ENCODE measurements at places on chromosomes 5 and 9.

DNA sequence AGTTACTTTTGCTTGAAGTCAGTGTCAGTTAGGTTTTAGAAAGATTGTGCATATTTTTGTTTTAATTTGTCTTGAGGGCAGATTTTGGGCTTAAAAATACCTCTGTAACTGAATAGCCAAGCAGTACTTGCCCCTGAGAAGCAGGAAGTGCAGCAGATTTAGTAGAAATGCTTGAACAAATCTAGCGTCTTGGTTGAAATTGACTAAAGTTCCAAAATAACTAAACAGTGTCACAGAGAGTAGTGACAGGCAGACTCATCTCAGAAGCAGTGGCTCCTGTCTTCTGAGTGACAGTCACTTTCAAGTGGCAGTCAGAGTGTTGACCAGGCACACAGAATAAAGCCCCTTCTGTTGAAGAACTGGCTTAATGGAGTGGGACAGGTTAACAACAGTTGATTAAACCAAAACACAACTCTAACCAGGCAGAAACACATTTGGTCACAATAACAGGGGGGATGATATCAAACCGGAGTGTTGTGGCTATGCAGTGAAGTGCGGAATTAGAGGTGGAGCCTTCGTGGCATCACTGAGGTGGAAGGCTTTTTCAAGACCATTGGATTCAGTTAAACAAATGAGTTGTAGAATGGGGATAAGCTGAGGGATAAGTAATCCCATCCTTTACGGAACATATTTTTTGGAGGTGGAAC is 29.1 kb downstream of the TRIO start:
- no peak for DNase-seq

DNA sequence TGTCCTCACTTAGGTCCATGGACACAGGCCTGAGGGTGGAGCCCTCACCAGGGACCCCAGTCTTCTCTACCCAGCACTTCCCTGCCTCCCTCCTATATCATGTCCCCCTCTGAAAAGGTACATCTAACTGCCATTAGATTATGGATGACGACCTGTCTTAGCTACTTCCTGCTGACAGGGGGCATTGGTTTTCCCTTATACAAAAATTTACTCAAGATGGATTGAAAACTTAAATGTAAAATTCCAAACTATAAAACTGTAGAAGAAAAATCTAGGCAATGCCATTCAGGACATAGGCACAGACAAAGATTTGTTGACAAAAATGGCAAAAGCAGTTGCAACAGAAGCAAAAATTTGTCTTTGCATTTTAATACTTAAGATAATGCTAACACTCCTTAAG is 623.2 kb upstream of the FAM174A start:
- no peak for DNase-seq

GRCh38 chr5:139605887-139606286 is 42.3 kb upstream of the CXXC5 start:
- no peak for DNase-seq

GRCh38 chr9:127926906-127927200 is 3.7 kb downstream of the PIP5KL1 start:
- no peak for DNase-seq

DNA sequence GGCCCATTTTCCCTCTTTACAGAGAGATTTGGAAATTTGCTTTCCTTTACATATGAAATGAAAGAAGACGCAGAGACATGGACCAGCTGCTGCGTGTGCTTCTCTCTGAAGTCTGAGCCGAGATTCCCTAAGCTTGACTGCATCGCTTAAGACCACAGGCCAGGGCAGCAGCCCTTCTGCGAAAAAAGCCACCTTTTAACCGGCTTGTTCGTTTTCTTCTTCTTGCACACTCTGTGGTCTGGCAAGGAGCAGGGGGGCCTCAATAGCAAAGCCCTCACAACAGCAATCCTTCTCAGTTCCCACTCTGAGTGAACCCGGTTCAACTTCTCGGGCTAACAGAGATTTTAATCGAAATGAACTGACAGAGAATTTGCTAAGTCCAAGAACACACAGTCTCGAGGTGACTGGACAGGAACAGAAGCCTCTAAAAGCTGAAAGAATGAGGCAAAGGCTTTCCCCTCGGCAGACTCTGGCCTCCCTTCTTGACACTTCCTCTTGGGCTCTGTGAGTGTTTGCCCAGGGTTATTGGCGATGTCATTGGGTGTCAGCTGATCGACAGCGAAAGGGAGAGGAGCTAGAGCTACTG is 512.9 kb upstream of the KLF4 start:
- DNase-seq, result no peak

DNA sequence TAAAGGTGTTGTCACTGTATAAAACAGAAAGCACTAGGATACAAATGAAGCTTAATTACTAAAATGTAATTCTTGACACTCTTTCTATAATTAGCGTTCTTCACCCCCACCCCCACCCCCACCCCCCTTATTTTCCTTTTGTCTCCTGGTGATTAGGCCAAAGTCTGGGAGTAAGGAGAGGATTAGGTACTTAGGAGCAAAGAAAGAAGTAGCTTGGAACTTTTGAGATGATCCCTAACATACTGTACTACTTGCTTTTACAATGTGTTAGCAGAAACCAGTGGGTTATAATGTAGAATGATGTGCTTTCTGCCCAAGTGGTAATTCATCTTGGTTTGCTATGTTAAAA is 43.8 kb downstream of the NDFIP1 start:
- no peak for DNase-seq

DNA sequence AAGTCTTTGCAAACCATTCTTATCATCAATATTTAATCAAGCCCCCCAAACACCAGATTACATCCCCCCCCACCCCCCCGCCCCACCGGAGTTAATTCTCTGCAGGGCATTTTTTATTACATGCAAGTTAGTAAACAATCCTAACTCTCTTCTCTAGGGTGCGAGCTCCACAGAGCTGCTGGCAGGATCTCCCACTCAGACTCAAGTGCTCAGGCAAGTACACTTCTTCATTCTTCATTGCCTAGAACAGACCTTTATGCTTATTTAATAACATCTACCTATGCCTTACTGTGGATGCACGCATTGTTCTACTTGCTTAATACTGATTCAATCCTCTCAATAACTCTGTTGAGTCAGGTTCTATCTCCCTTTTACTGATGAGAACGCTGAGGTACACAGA is 9.9 kb downstream of the SAXO1 start:
- DNase-seq, result no peak

GRCh38 chr9:137247135-137247915 is 3.8 kb upstream of the STPG3 start:
- no peak for DNase-seq

DNA sequence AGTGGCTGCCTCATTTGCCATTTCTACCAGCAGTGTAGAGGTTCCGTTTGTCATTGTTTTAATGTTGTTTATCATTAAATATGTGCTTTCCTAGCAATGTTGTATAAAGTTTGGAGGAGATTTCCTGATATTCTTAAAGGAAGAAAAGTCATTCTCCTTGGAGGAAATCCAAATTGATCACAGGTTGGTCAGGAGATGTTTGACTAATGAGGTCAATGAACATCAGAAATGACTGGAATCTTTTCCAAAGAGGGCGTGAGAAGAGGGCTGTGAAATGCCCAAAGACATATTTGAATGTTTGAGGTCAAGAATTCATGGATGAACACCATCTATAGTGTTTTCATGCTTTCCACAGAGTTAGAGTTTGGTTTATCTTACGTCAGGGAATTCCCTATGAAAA is 471.3 kb downstream of the MAT2B start:
- DNase-seq, result no peak

GRCh38 chr9:9921805-9922204 is 691.0 kb downstream of the PTPRD start:
- no peak for DNase-seq

- no peak for DNase-seq
Measured at GRCh38 chr5:138743484-138743883, 9.7 kb upstream of the CTNNA1 start.

- DNase-seq, result no peak
Measured at GRCh38 chr5:9658706-9659105, 28.6 kb upstream of the TAS2R1 start.

DNA sequence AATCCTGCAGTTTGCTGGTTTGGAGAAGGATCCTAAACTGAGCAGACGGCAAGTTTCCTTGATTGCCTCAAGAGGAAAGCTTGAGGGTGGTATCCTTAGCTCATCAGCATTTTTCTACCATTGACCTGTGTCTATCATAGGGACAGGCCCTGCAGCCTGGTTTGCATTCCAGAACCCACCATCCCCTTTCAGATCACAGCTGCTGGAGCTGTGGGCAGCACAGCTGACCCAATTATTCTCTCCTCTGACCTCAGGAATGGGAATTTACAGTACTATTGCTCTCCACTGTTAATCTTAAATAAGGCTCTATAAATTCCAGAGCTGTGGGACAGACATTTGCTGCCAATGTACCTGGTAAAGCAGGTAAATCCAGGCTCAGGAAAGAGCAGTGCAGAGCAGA is 163.0 kb downstream of the SPOCK1 start:
- no peak for DNase-seq

DNA sequence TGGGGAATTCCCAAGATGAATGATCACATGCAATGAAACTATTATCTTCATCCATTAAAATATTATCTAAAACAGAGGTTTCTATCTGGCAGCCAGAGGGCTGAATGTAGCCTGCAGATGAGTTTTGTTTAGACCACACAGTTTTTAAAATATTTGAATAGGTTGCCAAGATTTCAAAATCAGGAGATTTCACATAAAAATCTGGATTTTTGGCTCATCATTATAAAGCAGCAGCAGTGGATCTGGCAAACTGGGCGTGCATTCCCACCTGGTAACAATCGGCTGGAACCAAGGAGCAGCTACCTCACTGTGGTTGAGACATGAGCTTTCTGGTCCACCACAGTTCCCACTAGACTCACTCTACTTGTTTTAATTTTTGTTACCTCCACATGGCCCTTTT is 155.1 kb downstream of the BNC2 start:
- no peak for DNase-seq

DNA sequence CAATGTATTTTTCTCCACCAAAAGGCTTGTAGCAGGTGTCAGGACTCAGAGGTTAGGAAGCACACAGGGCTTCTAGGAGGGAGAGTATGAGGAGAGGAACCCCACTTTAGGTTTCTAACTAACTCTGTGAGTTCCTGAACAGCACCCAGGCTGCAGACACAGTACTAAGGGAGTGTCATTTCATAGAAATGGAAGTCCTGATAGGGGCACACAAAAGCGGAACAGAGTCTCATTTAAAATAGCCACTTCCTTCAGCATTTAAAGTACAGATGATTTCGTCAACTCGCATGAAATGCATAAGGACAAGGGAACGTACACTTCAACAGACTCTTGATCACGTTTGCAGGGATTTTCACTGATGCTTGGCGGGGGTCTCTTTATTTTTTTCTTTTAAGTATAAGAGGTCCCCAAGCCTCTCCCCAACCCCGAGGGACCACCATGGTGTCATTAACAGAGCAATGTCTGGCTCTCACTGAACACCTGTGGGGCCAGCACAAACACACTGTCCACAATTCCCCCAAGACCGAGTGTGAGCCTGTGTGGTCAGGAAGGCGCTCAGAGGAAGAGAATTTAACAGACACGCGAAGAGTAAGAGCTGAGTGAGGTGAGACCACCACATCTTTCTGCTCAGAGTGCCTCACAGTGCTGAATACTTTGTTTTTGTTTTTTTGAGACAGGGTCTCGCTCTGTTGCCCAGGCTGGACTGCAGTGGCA is 82.3 kb downstream of the SECISBP2 start:
- DNase-seq, result no peak

- no peak for DNase-seq
Measured at GRCh38 chr9:24439456-24439855, 106.2 kb downstream of the IZUMO3 start.

- no peak for DNase-seq
Measured at GRCh38 chr9:38118862-38119438, 49.9 kb upstream of the SHB start.

- no peak for DNase-seq
Measured at GRCh38 chr5:100694100-100694499, 158.9 kb downstream of the FAM174A start.

- no peak for DNase-seq
Measured at GRCh38 chr5:176829320-176829719, 19.0 kb downstream of the UNC5A start.

GRCh38 chr5:63726496-63726895 is 235.7 kb downstream of the HTR1A start:
- DNase-seq, result no peak

GRCh38 chr9:94157050-94157801 is 73.0 kb downstream of the PTPDC1 start:
- DNase-seq, result no peak

- no peak for DNase-seq
Measured at GRCh38 chr5:14667770-14668169, 3.3 kb downstream of the OTULIN start.

GRCh38 chr9:122788831-122789230 is at the start of gene OR5C1:
Gene OR5C1, plus strand, starts transcription at chr9:122788933. Its CDS starts 0 bp downstream, at chr9:122788933.
- no peak for DNase-seq

GRCh38 chr9:121216271-121216805 is 14.7 kb upstream of the RAB14 start:
- DNase-seq, result no peak

GRCh38 chr9:105332471-105332870 is 88.0 kb downstream of the SLC44A1 start:
- DNase-seq, result no peak

- DNase-seq, result no peak
Measured at GRCh38 chr5:122576256-122577016, 198.4 kb upstream of the SNX2 start.

DNA sequence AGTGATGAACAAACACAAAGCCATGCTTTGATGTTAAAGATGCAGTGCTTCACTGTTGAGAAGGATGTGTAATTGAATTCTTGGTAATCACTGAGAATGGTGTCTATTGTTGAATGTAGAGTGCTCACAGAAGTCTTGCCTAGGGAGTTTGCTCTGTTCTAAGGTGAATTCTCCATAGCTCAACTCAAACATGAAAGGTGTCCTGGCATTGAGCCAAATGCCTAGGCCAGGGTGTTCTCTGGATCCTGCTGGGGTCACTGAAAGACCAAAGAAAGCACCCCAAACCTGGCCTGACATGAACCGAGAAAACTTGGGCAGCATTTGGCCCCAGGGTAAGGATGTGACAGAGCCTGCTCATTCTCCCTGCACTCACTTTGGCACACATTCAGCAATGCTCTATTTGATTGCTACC is 217.3 kb downstream of the ARL15 start:
- no peak for DNase-seq

DNA sequence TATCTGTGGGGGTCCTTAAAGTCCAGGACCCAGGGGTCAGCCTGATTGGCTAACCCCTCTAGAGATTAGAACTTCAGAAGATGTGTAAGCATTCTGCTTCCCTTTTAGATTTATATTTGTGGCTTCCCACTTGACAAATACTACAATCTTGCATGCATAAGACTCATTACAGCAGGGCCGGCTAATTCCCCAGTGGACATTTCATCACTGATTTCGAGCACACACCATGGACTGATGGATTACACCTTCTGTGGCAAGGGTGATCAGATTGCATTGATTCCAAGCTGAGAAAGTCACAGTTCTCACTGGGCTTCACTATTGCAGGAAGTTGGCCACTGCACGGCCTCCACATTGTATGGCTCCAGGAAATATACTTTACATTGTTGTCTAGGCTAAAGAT is 65.8 kb upstream of the DAPK1 start:
- DNase-seq, result no peak

DNA sequence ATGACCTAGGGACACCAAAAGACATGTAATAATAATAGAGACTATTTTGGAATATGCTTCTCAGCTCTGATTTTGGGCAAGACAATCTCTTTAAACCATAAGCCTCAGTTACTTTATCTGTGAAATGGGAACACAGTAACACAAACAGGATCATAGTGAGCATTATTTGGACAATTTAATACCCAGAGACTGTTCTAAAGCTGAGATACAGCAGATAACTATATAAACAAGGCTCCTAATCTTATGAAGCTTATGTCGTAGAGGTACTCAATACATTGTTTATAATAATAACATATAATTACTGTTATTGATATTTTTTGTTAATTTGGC is 250.8 kb downstream of the SEC61B start:
- DNase-seq, result no peak

GRCh38 chr5:15646371-15646770 is 146.4 kb downstream of the FBXL7 start:
- DNase-seq, result no peak
